ENCODE measurements at places on chromosomes 12 and 14.

GRCh38 chr14:23141706-23142444, 22.8 kb upstream of the CEBPE start:
- DNase-seq, result no peak

GRCh38 chr12:115984616-115985015, 292.9 kb downstream of the MED13L start:
- no peak for DNase-seq

GRCh38 chr12:61993734-61994345, 266.4 kb upstream of the USP15 start:
- no peak for DNase-seq

GRCh38 chr14:70416725-70417349, at the start of gene SYNJ2BP:
Gene SYNJ2BP, minus strand, starts transcription at chr14:70417090. Its CDS starts 127 bp downstream, at chr14:70416963.
- peak; percentile 73 for DNase-seq

GRCh38 chr12:105078712-105079570, 5.3 kb downstream of the ALDH1L2 start:
- no peak for DNase-seq

- DNase-seq, result peak; percentile 72
Measured at GRCh38 chr14:53953828-53954550, 2.6 kb downstream of the BMP4 start.
